Stimulated activated memory B cell treated with anti-CD40 and anti-IgM and Interleukin-4, amounts not matched to agents 10 μg/mL and 1 μg/mL and 100 μg/mL, for 72 hours (primary cell): ENCODE measurements at places on chromosomes 1 and 21.

DNA sequence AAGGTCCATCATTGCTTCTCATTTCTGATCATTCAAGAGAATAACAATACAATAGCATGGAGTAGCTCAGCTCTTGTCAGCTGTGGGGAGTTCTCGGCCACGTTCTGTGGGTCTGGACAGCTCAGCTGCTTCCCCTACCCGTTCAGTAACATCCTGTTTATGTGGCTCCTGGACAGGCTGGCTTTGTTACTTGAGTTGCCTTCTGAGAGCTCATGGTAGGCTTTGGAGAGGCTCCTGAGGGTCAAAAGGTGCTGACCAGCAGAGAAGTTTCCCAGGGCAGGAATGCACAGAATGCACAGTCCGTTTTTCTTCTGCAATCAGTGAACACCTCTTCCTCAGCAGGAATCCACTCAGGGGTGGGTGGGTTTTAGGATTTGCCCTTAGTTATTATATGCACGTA lies 36.0 kb downstream of the KAZN start:
- no peak for ATAC-seq

DNA sequence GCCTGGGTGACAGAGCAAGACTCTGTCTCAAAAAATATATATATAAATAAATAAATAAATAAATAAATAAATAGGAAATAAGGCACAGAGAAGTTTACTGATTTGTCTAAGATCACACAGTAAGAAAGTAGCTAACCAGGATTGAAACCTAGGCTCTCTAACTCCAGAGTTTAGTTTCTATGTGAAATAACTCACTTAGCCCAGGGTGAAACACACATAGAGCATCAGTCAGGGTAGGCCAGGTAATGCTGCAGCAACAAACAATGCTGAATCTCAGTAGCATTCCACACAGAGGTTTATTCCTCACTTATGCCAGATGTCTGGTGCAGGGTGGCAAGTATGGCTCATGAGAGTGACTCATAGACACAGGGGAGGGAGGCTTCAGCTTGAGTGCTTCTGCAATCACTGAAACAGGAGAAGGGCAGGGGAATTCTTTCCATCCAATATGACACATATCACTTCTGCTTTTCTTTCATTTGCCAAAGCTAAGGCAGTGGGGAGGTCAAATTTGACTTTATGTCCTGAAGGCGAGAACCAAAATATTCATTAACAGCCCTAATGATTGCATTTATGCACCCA lies 37.1 kb upstream of the KANK4 start:
- ATAC-seq: peak; percentile 72

GRCh38 chr1:31011719-31012118 lies 53.8 kb downstream of the PUM1 start:
- ATAC-seq: no peak

DNA sequence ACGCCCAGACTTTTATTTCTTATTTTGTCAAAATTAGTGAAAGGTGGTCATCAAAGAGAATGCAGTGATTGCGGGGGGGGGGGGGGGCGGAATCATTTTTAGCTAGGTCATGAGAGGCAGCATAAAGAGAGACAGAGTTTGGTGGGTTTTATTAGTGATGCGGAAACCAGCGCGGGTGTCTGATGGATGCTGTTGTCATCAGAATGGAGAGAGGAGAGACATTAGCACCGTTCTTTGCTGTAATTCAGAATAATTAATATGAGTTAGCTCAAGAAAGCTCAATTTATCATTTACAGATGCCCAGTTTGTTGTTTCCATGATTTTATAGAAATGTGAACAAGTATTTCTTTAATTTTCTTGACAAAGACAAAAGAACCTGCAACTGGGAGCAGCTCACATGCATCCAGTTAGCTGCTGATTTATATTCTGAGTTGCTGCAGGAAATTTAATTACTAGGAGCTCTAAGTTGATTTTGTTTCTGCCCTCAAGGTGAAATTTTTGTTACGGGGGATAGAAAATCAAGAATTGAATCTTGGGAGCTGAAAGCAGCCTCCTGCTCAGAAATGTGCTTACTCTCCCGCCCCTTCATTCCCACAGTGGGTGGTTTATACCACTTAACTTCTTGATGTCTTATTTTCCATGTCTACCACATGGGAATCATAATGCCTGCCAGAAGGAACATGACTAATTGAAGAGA lies 133.4 kb upstream of the MAP1LC3C start:
- ATAC-seq: no peak

GRCh38 chr1:213051881-213052202 lies 801 bp downstream of the RPS6KC1 start:
- no peak for ATAC-seq

GRCh38 chr1:31154632-31155215 lies 85.0 kb downstream of the NKAIN1 start:
- ATAC-seq: peak; percentile 89

DNA sequence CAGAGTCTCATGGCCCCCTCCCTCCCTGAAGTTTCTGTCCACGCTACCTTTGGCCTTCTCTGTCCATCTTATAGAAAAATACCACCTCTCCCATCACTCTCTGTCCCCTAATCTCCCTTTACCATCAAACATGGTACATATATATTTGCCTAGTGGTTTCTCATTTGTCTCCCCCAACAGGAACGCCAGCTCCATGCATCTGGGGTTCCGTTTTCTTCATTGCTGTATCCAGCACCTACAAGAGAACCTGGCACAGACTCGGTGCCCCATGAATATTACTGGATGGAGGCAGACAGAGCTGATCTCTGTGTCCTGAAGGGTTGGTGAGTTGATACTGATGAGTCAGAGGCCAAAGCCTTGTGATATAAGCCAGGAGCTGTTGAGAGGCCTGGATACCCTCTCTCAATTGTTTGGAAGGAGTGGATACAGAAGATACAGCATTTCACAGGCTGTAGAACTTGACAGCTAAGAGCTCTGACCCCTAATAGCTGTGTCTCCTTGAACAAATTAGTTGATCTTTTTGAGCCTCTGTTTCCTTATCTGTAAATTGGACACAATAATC lies 21.9 kb downstream of the HEYL start:
- no peak for ATAC-seq

GRCh38 chr1:152768847-152769533 lies 6.0 kb upstream of the LCE1F start:
- ATAC-seq: no peak

DNA sequence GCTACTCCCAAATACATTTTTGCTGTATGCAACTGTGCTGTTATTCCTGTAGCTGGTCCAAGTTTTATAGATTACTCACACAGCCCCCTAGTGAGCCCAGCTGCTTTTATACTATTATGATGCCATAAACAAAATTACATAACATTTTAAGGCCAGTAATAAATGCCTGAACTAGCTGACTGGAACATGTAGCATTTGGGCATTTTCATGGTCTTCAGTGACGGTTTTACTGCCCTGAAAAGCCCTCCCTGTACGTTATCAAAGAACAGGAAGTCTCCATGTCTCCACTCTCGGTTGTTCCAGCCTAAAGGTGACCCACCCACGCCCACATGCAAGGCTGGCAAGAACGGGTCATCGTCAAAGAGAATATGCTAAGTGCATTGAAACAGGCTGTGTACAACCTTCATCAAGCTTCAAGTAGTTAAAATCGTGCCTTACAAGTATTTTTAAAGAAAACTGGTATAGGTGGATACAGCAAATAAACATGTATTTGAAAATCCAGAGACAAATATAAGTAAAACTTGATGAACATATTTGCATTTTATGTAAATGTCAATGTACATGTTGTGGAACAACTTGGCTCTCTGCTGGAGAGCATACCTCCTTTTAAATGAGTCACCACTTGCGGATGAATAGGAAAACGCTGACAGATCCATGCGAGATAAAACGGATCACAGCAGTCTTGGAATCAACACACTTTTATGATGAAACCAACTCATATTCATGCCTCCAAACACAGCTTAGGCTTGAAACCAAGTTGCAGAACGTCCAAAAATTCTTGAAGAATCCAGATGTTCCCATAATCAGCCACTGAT lies 520.5 kb downstream of the SMYD3 start:
- ATAC-seq: no peak

- ATAC-seq: no peak
Measured at GRCh38 chr1:95012389-95012788, 60.4 kb downstream of the ALG14 start.

GRCh38 chr1:216221260-216221700 lies 202.0 kb downstream of the USH2A start:
- ATAC-seq: peak; percentile 76

GRCh38 chr1:166974647-166975345 lies 544 bp downstream of the ILDR2 start:
- no peak for ATAC-seq

DNA sequence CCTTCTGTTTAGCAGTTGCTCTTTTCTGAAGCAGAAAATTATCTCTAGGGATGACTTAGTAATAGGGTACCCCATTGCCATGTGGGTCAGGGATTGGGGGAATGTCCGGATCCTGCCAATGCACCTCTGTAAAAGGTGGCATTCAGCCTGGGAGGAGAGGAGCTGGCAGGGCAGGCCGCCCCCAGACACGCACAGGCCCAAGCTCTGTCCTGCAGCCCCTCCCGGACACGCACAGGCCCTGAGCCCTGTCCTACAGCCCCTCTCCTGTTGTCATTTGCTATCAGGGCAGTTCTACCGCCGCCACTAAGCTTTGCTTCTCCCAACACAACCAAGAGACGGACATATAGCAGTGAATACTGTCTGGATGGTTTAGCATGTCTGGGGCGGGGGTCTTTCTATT lies 219.1 kb downstream of the SDCCAG8 start:
- ATAC-seq: no peak

DNA sequence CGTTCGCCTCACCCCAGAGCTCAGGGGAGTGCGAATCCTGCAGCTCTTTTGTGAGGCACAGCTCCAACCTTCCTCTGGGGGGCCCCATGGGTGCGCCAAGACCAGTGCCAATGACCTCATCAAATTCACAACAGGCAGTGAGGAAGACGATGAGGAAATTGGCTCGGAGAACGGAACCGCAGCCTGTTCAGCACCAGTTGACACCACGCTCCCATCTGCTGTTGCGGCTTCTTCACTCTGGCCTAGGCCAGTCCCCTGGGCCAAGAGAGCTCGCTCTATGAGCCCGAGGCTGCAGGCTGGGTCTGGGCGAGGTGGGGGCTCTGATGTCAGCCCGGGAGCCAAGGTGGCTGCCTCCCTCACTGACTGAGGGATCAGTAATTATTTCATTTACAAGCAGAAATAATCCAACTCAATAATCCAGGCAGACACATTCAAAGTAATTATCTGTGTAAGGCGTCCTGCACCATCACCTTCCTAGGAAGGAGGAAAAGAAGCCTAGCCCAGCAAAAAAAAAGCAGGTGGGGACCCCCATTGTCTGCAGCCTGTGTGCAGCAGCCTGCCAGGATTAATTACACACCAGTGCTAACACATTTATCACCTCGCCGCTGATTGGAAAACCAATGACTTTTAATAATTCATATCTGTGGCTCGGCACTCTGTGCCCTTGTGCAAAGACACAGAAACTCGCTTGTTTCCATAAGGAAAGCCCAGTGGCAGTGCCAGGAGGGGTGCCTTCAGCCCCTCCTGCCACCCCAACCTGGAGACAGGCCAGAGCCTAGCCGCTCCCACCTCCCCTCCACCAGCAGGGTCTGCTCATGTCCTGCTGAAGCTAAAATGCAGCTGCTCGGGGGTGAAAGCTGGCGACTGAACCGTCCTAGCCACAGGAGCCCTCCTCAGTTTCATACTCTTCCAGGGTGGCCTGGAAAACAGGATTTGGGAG lies 1.9 kb downstream of the PLEKHA6 start:
- ATAC-seq: peak; percentile 50

- ATAC-seq: no peak
Measured at GRCh38 chr1:175508320-175509110, 234.9 kb downstream of the TNR start.

GRCh38 chr1:38418195-38419030 lies 371.8 kb upstream of the POU3F1 start:
- ATAC-seq: no peak

DNA sequence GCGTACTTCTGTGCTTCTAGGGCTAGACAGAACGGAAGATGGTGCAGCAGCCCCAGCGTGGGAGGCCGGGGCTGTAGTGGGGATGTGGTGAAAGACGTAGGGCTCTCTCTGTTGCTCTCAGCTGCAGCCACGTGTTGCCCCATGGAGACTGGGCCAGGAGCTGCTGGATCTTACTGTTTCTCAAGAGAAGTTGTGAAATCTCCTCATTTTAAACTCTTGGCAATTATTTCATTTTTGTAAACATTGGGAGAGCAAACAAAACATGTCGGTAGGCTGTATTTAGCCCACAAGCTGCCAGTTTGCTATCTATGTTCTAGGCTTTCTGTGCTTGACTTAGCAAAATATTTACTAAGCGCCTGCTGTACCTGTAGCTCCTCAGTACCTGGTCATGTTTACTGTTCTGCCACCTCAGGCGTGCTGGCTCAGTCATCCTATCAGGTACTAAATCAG lies 15.9 kb upstream of the ELOA start:
- peak; percentile 56 for ATAC-seq

- no peak for ATAC-seq
Measured at GRCh38 chr21:22352088-22352487, 1353.9 kb downstream of the NCAM2 start.

- no peak for ATAC-seq
Measured at GRCh38 chr1:184072376-184072775, 20.8 kb downstream of the TSEN15 start.

GRCh38 chr1:27049607-27050006 lies 37.0 kb upstream of the TENT5B start:
- ATAC-seq: no peak

DNA sequence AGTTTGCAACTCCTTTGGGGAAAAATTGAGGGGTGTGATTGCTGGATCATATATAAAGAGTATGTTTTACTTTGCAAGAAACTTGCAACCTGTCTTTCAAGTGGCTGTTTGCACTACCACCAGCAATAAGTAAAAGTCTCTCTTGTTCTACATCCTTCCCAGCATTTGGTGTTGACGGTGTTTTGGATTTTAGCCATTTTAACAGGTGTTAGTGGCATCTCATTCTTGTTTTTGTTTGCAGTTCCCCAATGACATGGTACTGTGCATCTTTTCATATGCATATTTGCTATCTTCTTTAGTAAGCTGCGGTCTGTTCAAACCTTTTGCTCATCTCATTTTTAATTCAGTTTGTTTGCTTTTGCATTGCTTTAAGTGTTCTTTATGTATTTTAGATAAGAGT lies 535.5 kb downstream of the LRRIQ3 start:
- ATAC-seq: no peak

- ATAC-seq: no peak
Measured at GRCh38 chr1:180956028-180956640, 43.4 kb downstream of the KIAA1614 start.

DNA sequence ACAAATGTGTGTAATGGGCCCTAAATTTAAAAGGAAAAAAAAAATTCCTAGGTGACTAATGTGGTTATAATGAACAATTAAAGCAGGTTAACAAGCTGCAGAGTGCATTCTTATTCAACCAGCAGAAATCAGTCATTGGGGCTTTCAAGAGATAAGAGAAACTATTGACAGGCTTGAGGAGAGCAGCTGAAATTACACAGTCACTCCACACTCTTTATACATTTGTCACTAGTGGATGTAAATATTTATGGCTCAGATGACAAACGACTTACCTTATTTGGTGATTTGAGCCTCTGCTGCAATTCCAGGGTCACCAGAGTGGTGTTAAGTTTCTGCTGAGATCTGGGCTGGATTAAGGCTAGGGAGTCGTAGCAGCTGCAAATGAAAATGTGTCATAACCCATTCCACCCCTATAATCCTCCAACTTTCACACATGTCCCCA lies 896.3 kb downstream of the TTLL7 start:
- no peak for ATAC-seq

GRCh38 chr1:2908081-2908480 lies 106.6 kb upstream of the TTC34 start:
- no peak for ATAC-seq
